GM04503 (cell line): ENCODE measurements at places on chromosomes 4 and X.

DNA sequence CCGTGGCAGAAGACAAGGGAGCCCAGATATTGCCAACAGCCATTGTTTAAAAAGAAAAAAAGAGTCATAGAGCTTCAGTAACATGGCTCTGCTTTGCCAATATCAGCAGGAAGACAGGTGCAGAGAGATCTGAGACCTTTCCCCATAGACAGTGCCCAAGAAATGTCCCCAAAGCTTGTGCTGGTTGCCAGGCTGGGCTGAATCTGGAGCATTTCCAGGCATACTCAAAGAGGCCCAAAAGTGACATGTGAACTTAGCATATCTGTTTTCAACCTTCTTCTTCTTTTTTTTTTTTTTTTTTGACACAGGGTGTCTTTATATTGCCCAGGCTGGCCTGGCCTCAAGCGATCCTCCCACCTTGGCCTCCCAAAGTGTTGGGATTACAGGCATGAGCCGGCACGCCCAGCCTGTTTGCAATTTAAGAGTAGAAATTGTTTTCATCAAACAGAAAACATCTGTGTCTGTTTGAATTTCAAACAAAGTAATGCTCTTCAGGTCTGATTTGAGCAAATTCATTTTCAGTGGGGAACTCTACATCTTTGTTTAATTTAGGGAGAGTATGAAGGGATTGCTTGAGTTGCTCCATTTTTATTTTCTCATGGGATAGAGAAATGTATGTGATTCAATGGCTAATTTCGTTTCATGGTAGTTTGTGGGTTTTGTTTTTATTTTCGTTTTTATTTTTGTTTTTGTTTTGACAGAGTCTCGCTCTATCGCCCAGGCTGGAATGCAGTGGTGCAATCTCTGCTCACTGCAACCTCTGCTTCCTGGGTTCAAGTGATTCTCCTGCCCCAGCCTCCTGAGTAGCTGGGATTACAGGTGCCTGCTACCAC, 56.6 kb upstream of the RBM47 start:
- no peak for DNase-seq

- no peak for DNase-seq
These were observed 37.1 kb downstream of the RWDD4 start for GRCh38 chr4:183621875-183622274.

GRCh38 chr4:110290511-110290910, 92.1 kb upstream of the ELOVL6 start:
- DNase-seq, result no peak

GRCh38 chrX:49879656-49880277, 483 bp downstream of the USP27X start:
- DNase-seq, result no peak

DNA sequence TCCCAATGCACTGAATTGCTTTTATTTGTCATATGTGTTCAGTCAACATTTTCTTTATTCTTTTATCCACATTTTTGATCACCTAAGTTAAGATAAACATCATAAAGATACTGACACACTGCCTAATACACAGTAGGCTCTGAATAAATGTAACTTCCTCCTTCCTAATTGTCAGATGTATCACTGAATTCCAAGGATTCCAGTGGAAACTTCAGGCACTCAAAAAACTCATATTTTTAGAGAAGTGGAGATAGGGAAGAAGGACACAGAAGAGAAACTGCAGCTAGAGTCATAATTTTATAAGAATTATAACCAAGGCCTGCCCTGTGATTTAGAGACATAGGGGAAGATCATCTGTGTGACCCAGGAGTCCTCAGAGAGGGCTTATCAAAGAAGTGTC, 753.3 kb downstream of the ADGRL3 start:
- no peak for DNase-seq

DNA sequence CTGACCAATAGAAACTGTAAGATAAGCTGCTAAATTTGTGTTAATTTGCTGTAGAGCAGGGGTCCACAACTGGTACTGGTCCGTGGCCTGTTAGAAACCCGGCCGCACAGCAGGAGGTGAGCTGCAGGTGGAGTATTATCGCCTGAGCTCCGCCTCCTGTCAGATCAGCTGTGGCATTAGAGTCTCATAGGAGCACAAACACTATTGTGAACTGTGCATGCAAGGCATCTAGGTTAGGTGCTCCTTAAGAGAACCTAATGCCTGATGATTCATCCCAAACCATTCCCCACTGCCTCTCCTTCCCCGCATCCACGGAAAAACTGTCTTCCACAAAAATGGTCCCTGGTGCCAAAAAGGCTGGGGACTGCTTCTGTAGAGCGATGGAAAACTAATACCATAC, 19.7 kb downstream of the FBXW7 start:
- no peak for DNase-seq

DNA sequence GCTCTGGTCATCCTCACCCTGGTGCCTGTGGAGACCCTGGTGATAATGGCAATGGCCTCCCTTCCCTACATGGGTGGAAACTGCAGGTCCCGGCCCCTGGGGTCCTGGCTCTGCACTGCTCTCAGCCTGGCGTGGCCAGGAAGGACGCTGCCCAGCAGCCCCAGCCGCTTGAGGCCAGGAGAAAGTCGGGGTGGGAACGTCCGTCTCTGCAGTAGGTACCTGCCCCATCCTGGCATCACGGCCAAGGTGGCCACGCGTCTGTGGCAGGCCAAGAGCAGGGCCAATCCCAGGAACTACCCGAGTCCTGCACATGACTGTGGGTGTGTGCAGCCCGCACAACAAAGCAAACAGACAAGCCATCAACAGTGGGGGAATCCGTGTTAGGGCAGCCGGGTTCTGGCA, 33.8 kb downstream of the FGFRL1 start:
- DNase-seq, result no peak

DNA sequence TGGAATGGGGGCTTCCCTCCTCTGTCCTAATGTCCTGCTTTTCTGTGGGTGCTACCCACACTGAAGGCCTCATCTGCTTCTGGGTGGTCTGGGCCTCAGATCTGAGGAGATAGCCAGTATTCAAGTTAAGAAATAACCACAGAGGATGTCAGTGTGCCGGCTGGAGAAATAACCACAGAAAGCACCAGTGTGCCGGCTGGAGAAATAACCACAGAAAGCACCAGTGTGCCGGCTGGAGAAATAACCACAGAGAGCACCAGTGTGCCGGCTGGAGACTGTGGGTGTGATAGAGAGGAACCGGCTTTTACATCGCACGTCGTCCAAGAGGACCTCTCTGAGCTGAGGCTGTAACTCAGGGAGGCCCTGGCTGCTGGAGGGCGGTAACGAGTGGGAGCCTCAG, 65.7 kb upstream of the PSAPL1 start:
- no peak for DNase-seq

- no peak for DNase-seq
These were observed 39.8 kb upstream of the VCX3A start for GRCh38 chrX:6574762-6575161.

- no peak for DNase-seq
These were observed at the start of gene SH3BP2 for GRCh38 chr4:2792711-2793585. Gene SH3BP2, plus strand, starts transcription at chr4:2793085. Its CDS starts 27,533 bp downstream, at chr4:2820618.

- DNase-seq, result no peak
These were observed 1.1 kb upstream of the CLDN24 start for GRCh38 chr4:183323295-183323694.

GRCh38 chr4:105191621-105192210, 45.0 kb downstream of the TET2 start:
- DNase-seq, result no peak
